ENCODE measurements at places on chromosomes 7 and 10. TPM values are rescaled to one million over a fixed set of nuclear protein-coding genes. Genes with fewer than 3 reads are reported as not detected.

CLEC5A gene
- total RNA-seq = not detected

GAD2 gene
- total RNA-seq = 27.2 TPM

LRRC61 gene
- 16.3 TPM for total RNA-seq

CRYGN gene
- total RNA-seq = not detected

TDRD1 gene
- under 0.01 TPM for total RNA-seq

DENND2A gene
- total RNA-seq = 29.4 TPM

AGAP5 gene
- 12.2 TPM for total RNA-seq

PODXL gene
- total RNA-seq = 23.2 TPM

PNLIPRP1 gene
- not detected for total RNA-seq
